ENCODE measurements at places on chromosomes 7 and 10. TPM values are rescaled to one million over a fixed set of nuclear protein-coding genes. Genes with fewer than 3 reads are reported as not detected.
A peak's percentile ranks its signal among the peaks of the same experiment; 100 is the strongest.

DHX32 gene
- total RNA-seq = 33.3 TPM

EIF5AL1 gene
- 0.33 TPM for total RNA-seq

IMPDH1 gene
- 23.8 TPM for total RNA-seq

NRG3 gene
- 1.8 TPM for total RNA-seq

CTAGE4 gene
- 4.7 TPM for total RNA-seq

ACHE gene
- total RNA-seq = 4.8 TPM

DUSP5 gene
- 7.6 TPM for total RNA-seq

GDF2 gene
- total RNA-seq = not detected

RAB19 gene
- total RNA-seq = 21.5 TPM

- no peak for DNase-seq
These were observed 308.3 kb downstream of the PHF14 start for GRCh38 chr7:11281953-11282352.

- no peak for DNase-seq
These were observed 66.3 kb upstream of the KLF6 start for GRCh38 chr10:3850999-3851937.

DNA sequence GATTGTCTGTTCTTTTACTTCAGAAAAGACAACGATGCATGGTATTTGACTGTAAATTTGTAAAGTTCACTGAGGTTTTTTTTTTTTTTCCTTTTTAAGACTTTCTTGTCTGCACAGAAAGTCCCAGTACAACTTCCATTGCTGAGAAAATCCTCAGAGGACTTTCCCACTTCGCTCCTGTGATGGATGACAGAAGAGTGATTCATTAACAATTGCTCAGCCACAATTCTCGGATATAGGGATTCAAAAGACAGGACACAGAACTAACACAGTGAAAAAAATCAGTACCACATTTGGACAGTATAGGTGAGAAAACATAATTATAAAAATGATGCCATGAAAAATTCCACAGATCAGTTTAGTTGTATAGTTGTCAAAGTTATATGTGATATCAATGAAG is 48.0 kb downstream of the SEC23IP start:
- no peak for DNase-seq

GRCh38 chr7:22350466-22351328 is 6.3 kb downstream of the RAPGEF5 start:
- DNase-seq = no peak

GRCh38 chr7:66522518-66522917 is 106.2 kb upstream of the KCTD7 start:
- no peak for DNase-seq

DNA sequence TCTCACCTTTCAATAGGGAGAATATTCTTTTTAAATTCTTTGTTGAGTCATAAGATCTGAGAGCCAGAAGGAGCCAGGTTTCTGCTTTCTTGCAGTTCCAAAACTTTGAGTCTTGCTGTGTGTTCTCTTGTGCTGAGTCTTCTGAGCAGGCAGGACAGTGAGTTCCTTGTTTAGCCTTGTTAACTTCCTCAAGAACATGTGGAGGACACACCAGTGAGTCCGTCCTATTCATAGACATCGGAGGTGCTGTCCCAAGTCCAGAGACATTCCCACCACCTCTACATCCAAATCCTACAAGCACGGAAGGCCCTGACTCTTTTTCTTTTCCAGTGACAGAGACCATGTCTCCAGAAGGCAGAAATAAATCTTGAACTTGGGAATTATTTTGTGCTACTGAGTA is 135.2 kb upstream of the AGK start:
- DNase-seq = no peak

GRCh38 chr10:110461088-110461487 is 36.6 kb upstream of the DUSP5 start:
- no peak for DNase-seq

- DNase-seq = no peak
These were observed 276.0 kb downstream of the ARL4A start for GRCh38 chr7:12963435-12963834.

DNA sequence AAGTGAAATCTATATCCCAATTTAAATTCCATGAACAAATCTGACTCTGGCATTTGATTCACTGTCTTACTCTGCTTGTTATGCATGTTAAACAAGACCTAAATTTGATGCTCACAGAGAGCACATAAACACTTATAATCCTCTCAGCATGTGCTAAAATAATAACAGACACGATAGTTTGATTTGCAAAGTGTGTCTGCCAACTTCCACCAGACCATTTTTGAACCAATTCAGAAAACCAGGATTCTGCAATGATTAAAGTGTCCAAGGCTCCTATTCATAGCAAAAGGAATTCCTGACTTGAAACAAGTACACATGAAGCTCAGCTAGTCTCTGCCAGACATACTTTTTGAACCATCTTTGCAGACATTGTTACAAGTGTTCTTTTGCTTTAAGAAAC is 11.2 kb downstream of the RBM20 start:
- peak; percentile 8 for DNase-seq

DNA sequence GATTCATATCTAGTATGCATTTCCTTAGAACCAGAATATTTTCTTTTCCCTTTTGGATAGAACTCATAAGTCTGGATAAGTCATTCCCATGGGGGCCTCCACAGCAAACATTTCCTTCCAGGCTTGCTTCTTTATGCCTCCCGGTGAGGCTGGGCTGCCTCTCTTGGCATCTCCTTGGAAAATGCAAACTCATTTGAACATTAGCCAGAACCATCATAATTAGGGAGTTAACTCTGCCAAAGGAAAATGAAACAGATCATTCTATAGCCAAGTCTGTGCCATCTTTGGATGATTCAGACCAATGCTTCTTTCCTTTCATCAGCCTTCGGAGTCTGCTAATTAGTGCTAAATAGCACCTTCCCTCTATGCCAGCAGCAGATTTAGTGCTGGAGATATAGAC is 81.1 kb downstream of the PLPP4 start:
- DNase-seq = no peak

DNA sequence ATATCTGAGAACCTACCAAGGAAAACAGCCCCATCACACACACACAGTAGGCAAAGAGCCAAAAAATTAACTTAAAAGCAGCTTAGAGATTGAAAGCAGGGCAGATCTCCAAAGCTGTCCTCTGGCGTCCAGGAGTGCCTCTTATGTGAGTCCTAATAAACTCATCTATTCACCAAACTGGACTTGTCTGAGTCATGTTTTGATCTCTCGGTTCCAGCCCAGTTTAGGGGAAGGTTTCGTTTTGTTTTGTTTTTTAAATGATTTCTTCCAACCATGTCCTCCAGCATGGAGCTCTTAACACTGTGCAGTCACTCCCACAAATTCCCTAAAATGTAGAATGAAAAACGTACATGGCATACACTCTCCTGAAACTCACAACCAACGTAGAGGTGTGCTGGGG is 6.7 kb upstream of the PRSS37 start:
- DNase-seq = no peak

- DNase-seq = no peak
These were observed 75.8 kb downstream of the NOC3L start for GRCh38 chr10:94286901-94287300.

DNA sequence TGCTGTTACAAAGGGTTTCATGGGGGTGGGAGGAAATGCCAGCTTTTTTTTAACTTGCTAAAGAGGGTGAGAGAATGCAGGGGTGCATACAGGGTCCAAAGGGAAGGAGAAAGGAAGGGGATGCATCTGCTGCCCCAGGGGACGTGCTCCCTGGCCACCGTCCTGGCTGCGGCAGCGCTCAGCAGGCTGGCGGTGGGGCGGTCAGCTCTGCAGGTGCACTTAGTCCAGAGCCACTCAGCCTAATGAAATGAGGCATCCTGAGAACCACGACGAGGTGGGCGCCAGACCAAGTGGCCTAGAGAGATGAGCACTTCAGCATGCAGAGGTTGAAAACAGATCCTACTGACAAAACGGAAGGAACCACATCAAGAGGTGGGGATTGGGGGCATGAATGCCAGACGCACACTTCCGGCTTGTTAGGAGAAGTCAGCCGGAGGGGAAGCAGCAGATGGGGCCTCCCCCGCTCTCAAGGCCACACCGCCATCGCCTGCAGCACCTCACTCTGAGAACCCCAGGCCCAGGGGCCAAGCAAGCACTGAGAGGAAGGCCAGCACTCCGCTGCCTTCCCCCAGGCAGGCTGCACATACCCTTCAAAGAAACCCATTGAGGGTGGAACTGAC is 94.5 kb downstream of the MAD1L1 start:
- no peak for DNase-seq

GRCh38 chr7:81491573-81491972 is 278.3 kb downstream of the HGF start:
- no peak for DNase-seq

DNA sequence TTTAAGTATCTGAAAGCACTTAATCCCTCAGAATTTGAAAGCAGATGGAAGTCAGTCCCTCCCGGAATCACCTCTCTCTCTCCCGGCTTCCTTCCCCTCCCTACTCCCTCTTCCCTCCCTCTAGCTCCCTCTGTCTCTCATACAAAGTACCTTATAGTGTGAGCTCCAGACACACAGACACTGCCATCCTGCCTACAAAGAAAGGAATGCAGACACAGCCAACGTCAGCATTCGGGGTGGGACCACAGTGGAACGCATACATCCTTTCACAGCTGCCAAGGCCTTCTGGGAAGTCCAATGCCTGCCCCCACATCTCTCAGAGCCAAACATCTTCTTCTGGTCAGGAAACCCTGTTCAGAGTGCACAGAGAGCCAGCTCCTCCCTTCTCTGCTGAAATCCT is 9.3 kb downstream of the NOD1 start:
- peak; percentile 58 for DNase-seq

DNA sequence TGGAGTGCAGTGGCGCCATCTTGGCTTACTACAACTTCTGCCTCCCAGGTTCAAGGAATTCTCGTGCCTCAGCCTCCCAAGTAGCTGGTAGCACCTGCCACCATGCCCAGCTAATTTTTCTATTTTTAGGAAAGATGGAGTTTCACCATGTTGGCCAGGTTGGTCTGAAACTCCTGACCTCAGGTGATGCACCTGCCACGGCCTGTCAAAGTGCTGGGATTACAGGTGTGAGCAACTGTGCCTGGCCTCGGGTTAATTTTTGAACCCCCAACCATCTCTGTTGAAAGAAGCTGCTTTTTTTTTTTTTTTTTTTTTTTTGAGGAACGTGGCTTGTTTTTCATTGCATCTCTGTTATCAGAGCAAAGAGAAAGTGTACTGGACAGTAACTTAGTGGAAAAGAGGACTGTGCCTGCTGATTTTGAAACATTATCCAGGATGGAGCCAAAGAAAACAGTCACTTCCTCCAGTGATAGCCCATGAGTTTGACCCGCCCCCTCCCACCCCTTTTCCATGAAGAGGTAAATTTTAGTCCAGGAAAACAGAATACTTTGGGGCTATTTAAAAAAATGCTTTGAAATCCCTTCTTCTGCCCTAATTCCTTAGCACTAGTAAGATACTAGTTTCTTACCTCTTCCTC is 38.3 kb downstream of the WBP1L start:
- DNase-seq = no peak

- DNase-seq = no peak
These were observed 675.6 kb downstream of the MAGI2 start for GRCh38 chr7:78777829-78778228.

GRCh38 chr7:139186146-139186545 is 44.9 kb upstream of the UBN2 start:
- no peak for DNase-seq

DNA sequence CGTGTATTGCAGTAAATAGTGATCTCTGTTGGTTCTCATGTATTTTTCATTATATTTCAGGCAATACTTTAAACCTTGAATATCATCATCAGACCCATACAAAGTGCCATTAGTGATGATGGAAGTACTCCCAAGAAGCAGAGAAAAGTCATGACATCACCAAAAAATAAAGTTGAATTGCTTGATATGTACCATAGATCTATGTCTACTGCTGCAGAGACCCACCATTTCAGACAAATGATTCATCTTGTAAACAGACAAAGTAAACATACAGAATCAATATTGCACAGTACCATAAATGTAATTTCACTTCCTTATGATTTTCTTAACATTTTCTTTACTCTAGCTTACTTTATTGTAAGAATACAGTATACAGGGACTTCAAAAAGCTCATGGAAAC is 347.8 kb downstream of the IPMK start:
- DNase-seq = no peak

DNA sequence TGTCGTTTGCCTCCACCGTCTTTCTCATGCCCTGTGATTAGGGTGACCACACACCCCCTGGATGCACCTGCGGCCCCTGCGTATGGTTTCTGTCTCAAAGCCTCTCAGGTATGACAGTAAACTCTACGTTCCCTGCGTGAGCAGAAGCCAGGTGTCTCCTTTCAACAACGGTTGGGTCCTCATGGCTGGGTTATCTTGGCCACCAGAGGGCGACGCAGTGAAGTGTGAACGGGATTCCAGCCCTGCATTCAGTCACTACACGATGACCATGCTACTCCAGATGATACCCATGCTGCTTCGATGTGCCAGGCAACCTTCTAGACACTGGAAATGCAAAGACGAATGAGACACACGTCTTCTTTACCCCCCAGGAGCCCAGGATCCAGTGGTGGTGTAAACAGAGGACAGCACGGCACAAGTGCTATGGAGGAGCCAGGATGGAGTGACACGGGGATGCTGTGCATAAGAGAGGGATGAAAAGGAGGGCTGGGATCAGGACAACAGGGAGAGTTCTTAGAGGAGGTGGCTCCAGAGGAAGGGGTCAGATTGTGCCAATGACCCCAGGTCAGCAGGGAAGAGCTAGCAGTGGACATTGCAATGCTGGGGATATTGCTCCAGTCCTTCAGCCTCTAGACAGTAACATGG is 228.1 kb upstream of the PFKP start:
- DNase-seq = peak; percentile 72

DNA sequence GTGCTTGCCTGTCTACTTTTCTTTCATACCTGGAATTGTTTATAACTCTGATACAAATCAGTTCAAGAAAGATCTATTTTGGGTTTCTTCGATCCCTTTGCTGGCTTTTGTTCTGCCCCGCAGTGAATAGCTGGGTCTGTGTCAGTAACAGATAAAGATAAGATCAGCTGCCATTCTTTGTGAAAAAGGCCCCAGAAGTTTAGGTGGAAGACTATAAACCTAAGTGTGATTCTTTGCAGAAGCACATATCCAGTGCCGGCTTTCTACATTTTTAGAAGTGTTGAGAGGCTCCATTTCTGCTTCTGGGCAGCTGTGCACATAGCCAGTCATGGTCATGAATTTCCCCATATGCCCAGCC is 686.4 kb upstream of the C7orf33 start:
- DNase-seq = no peak

DNA sequence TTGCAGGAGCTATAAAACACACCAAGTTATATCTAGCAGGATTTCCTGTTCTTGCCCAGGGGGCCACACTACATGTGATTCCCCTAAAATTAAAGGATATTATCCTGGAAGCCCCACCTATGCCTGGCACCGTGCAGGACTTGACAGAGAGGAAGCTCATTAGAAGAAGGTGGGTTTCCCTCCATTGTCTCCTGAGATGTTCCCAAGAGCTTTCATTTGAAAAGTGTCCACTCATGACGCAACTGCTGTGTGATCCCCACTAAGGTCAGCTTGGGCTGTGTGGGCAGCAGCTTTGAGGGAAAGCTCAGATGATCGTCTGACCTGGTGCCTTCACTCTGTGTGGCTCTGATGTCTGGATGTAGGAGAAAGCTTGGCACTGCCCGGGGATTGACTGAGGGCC is 53.5 kb downstream of the RAMP3 start:
- DNase-seq = no peak

Measured in thyroid gland (tissue), 4 donors.